Stimulated activated CD8-positive, alpha-beta memory T cell treated with anti-CD3 and anti-CD28 coated beads, Interleukin-7, amount 100 ng/mL, for 1 hour (primary cell): ENCODE measurements at places on chromosomes 2 and 18.

DNA sequence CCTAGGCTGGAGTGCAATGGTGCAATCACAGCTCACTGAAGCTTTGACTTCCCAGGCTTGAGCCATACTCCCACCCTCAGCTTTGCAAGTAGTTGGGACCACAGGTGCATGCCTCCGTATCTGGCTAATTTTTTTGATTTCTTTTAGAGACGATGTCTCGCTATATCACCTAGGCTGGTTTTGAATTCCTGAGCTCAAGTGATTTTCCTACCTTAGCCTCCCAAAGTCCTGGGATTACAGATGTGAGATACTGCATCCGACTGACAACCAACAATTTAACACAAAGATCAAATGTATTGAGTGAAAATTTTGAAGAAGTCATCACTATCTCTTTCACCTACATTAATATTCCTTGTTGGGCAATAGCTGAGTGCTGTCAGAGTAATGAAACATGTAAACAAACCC, 181.6 kb downstream of the MYCN start:
- DNase-seq: no peak

DNA sequence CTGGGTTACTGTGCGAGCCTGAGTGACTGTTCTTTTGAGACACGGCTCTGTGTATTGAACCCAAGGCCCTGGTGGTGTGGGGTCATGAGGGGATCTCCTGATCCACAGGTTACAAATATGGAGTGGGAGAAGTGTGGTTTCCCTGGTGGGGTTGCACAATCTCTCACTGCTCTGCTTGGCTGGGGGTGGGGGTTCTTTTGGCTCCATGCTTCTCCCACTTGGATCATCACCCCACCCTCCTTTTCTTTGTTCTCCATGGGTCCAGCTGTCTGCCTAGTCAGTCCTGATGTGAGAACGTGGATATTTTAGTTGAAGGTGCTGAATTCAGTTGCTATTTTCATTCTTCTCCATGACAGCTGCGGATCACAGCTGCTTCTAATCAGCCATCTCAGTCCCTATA, 37.8 kb downstream of the AGPS start:
- no peak for DNase-seq

GRCh38 chr18:8011361-8011760, 444.2 kb downstream of the PTPRM start:
- DNase-seq: no peak

DNA sequence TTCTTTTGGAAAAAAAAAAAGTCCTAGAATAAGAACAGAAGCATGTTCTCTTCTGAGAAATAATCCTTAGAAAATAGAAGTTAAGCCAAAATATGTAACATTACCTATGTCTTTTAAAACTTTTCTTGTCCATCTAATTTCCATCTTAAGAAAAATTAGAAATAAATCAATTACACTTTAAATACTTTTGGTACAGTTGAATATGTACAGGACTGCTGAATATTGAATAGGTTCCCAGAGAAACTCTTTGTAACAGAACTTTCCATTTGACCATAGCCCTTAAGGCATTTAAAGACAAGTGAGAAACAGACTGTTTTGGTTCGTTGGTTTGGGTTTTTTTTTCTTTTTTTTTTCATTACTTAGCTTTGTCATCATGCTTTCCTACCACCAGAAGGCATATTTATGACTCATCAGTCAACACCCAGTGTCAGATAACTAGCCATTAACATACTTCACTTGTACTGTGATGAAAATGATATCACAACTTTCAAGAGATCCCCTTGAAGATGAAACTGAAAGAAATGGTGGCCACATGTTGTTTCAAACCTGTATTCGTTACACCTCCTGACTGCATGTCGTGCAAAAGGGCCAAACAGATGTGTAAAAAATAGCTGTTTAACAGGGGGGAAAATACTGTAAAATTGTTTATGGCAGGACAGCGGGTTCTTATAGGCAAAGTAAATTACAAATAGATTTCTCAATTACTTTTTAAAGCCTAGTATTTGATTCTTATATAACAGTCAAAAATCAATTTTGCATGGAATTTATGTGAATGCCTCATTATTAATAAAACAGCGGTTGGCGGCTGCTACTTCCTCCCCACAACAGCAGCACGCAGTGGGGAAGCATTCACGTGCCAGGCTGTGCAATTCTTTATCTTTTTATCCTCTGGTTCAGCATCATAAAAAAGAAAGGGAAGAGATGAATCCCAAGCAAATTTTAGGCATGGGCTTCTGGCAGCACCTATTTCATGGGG, 280.7 kb upstream of the HNRNPA3 start:
- DNase-seq: no peak

DNA sequence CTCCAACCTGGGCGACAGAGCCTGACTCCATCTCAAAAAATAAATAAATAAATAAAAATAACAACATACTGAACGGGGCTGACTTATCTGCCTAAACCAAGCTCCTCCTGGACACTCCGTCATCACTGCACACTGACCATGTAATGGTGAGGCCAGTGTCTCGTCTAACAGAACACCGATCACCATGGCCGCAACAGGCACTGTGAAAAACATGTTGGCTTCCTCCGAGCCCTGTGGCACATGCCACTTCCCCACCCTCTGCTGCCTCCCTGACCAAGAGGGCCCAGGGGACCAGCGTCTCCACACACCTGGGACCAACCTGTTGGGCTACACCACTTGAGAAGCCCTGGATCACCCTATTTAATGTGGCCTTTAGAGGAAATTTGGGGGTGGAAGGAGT, 33.9 kb downstream of the ZNF516 start:
- no peak for DNase-seq

GRCh38 chr2:195531754-195532153, 125.3 kb upstream of the SLC39A10 start:
- no peak for DNase-seq

GRCh38 chr2:212299943-212300342, 238.7 kb downstream of the ERBB4 start:
- DNase-seq: no peak

GRCh38 chr18:48544116-48544515, 5.3 kb downstream of the CTIF start:
- DNase-seq: no peak

- no peak for DNase-seq
These were observed 64.3 kb upstream of the FZD7 start for GRCh38 chr2:201969241-201969937.

DNA sequence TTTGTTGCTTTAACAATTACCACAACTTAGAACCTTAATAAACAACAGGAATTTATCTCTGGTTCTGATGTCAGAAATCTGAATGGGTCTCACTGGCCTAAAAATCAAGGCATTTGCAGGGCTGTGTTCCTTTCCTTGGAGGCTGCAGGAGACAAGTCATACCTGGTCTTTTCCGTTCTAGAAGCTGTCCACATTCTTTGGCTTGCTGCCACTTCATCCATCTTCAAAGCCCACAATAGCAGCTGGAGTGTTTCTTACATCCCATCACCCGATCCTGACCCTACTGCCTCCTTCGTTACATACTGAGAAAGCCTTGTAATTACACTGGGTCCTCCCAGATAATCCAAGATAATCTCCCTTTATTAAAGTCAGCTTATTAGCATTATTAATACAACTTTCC, 18.1 kb downstream of the NETO1 start:
- no peak for DNase-seq

GRCh38 chr18:31291688-31292087, 26.3 kb upstream of the DSG1 start:
- DNase-seq: no peak

- DNase-seq: no peak
These were observed 154.8 kb upstream of the ZNF236 start for GRCh38 chr18:76667603-76668002.

DNA sequence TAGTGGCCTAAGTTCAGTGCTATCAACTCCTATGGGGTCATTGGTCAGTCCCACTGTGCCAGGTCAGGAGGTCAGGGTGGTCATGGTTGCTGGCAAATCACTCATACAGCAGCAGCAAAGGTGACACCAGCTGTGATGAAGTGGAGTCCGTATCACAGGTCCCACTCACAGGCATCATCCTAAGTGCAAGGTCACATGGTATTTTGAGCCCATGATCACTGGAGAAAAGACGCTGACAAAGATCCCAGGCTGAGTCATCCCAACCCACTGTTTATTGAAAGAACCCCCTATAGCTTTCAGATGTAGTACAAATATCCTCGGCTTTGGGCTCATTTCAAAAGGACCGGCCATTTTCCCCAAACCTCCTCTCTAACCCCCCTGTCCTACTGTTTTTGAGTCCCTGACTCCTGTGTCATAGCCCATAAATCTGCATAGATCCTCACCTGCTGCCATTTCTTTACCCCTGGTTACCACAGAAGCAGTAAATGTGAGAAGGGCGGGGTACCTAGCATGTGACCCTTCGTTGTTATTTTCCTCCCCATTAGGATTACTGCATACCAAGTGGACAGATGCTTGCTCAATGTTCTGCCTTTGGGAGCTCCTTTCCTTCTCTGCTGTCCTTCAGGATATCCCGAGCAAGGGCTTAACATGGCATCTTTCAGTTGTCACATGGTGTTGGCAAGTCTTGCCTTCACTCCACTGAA, 107.7 kb downstream of the COL6A3 start:
- no peak for DNase-seq

GRCh38 chr2:60883896-60884295, 2.5 kb downstream of the REL start:
- no peak for DNase-seq

- no peak for DNase-seq
These were observed 11.5 kb upstream of the PDCL3 start for GRCh38 chr2:100551303-100551702.

DNA sequence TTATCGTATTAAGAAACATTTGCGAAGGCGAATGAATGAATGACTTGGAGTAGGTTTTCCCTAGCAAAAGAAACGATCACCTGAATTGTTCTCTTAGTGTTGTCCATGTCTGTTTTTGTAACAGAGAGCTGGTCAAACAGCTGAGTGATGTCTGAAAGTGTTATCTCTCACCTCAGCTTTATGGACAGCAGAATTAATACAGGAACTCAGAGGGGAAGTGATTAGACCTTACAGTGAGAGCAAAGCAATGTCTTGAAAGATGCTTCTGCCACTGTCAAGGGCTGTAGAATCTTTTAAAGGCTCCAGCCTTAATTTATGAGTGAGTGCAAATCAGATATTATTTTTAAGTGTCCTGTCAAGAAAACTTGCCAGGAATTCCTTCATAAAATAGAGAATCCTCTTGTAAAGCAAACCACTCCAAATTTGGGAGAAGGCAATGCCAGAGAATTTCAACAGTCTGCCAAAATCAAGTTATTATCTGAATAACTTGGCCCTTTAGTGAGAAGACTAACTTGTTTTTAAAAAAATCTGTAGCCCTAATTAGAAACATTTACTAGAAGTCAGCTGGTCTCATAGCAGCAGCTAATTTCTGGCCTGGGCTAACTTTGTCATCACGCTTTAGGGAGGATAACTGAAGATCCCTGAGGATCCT, 60.7 kb downstream of the CDC42EP3 start:
- no peak for DNase-seq

DNA sequence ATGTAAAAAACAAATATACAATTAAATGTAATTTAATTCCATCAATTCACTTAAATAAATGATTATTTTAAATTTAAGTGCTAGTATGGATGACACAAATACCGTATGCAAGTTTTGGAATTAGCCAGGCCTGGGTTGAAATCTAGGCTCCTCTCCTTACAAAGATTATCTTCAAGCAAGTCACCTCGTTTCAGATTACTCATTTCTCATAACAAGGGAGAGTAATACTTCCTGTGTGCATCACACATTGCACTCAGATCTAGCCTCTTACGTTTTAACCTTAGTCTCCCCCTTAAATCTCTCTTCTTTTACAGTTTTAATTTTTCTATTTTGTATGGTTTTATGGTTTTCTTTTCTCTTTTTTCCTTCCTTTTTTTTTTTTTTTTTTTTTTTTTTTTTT, 1475.9 kb upstream of the NXPH2 start:
- no peak for DNase-seq

GRCh38 chr2:161344692-161345091, 36.5 kb downstream of the PSMD14 start:
- no peak for DNase-seq

DNA sequence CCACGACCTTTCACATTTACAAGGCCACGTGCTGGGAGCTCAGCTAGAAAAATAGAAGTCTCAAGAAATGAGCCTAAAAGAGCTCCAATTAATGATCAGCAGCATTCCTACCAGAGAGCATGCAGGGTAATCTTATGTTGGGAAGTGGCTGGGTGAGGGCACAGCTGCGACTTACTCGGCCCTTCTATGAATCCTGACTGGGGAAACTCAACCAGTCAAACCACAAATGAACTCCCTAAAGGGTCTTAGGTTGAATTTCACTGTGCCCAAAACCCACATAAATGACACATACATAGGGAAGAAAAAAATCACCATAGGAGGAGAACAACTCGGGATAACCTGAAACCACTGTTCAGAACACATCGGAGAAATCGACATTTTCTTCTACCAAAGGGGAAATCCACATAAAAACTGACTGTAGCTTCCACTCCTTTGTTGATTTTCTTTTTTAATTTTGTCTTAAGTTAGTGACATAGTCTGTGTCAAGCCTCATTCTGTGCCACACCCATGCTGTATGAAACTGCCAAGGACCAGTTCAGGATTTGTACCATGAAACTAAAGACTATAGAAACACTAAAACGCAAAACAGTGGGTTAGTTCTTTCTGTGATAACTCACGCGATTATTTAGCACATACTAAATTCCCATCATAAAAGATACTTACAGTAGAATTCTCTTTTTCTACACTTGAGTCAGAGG, 54.7 kb downstream of the UXS1 start:
- no peak for DNase-seq

GRCh38 chr18:3118195-3119010, 101.4 kb downstream of the MYOM1 start:
- DNase-seq: no peak

GRCh38 chr2:132256251-132256902, 94.6 kb upstream of the ANKRD30BL start:
- no peak for DNase-seq

GRCh38 chr2:199490049-199490448, 32.3 kb upstream of the SATB2 start:
- DNase-seq: no peak

DNA sequence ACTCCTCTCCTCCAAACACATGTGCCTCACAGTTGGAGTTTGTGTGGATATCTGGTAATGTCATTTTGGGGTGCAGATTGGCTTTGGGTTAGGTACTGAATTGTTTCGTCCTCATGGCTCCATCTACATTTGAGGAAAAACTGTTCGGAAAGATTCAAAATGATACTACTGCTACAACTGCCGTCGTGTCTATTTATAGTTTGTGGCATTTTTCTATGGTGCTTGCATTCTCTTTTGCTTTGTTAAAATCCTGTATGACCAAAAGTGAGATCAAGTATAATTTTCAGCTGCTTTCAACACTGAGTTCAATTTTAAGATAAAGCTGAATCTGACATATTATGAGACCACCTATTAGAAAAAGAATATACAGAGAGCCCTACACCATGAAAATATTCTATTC, 176.3 kb upstream of the DSEL start:
- no peak for DNase-seq

DNA sequence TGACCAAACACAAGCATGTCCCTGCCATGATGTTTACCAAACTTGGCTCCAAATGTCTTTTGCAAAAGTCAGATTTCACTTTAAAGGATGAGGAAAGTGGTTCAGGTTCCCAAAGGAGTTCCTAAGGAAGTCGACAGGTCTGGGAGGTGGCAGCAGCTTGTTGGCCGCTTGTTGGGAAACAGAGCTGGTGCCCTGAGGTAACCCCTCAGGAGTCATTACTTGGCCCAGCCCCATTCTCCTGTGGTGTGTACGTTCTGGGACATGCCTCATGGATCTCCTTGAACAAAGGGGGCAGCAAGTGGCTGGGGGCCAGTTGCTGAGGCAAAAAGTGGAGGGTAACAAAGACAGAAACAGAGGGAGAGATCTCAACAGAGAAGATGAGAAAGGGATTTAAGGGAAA, 10.9 kb downstream of the TMBIM1 start:
- no peak for DNase-seq
